ENCODE measurements at places on chromosomes 2 and 18.

GRCh38 chr2:25257032-25257552 lies 84.6 kb downstream of the DNMT3A start:
- no peak for DNase-seq

GRCh38 chr2:214328941-214329340 lies 81.9 kb upstream of the VWC2L start:
- DNase-seq = no peak

DNA sequence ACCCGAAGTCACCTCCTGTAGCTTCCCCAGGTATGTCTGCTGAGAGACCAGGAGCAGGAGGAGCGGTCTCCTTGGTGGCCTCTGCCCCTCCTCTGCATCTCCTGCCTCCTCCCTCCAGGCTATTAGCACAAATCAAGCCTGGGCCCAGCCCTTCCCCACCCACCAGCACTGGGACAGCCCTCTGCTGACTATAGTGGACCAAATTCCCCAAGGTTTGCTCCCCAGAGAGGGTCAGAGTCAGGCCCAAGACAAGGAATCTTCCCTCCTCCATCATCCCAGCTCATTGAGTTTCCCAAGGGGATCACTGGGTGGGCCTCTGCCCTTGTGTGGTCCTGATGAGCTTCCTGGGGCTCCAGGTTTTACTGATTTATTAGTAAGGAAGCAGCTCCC lies 62.1 kb downstream of the EMILIN2 start:
- no peak for DNase-seq

DNA sequence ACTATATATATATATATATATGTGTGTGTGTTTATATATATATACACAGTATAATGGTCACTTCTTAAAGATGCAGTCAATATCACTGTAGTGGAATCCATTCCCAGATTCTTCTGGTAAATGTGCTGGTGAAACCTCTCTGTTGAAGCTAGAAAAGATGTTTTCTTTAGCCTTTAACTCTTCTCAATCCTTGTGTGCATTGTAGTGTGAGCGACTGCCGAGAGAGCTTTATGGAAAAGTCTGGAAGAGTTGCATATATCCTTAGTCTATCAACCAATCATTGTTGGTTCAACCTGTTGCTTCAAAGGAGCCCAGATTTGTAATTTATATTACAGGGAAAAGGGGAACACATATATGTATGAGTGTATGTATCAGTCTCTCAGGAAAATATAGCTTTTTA lies 27.7 kb downstream of the SLC66A3 start:
- no peak for DNase-seq

GRCh38 chr18:58785171-58785805 lies 79.4 kb upstream of the ZNF532 start:
- DNase-seq = no peak

GRCh38 chr2:54176577-54176976 lies 61.2 kb downstream of the ACYP2 start:
- DNase-seq = no peak

- no peak for DNase-seq
Observed at GRCh38 chr2:3641181-3641580, 16.8 kb upstream of the ALLC start.

DNA sequence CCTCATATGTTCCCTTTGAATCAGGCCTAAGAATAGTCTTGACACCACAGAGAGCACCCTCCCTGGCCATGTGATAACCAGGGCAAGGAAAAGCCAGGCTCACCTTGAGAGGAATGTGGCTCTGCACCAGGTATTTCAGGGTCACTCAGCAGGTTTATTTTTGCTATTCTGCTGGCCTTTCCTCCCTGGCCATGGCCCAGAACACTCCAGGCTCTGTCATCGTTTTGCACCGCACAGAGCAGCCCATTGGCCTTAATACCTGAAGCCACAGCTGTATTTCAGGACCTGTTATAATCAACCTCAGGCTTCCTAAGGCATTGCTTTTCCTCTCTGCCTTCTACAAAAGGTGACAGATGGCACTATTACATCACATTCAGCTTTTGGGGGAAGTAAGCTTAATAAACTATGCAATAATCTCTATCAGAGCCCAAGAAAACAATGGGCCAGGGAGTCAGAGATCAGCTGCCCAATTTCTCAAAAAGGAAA lies 668.3 kb downstream of the IRS1 start:
- DNase-seq = no peak

DNA sequence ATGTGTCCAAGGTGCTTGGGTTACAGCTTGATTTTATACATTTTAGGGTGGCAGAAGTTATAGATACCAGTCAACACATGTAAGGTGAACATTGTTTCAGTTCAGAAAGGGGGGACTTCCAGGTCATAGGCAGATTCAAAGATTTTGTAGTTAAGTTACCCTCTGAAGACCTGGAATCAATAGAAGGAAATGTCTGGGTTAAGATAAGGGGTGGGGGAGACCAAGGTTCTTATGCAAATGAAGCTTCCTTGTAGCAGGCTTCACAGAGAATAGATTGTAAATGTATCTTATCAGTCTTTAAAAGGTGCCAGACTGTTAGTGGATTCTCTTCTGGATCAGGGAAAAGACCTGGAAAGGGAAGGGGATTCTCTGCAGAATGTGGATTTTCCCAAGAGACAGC lies 42.4 kb downstream of the BMPR2 start:
- DNase-seq = no peak

DNA sequence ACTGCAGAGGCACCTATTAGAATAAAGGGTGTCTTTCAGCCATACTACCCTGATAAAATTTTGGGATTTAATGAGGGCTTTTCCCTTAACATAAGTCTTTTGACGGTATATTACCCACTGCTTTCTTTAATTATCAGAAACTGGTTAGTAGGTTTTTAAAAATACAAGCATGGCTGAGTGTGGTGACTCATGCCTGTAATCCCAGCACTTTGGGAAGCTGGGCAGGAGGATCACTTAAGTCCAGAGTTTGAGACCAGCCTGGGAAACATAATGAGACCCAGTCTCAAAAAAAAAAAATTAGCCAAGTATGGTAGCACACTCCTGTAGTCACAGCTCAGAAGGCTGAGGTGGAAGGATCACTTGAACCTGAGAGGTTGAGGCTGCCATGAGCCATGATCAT lies 16.1 kb downstream of the CPSF3 start:
- DNase-seq = no peak

- DNase-seq = no peak
Observed at GRCh38 chr2:1907849-1908533, 163.7 kb upstream of the PXDN start.

DNA sequence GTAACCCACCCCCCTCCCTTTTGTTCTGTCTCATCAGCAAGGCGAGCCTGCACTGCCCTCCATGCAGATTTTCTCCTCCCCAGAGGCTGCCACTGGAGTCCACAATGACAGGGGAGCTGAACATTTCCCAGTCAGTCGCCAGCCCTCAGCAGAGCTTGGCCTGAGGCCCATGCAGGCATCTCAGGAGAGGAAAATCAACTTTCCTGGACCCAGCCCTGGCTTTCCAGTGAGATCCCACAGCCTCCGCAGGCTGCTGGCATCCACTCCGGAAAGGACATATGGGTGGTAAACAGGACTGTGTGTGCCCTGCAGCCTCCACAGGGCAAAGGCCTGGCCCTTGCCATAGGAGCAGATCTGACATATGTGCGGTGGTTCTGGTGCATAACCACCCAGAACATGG lies 253.8 kb downstream of the TNS1 start:
- DNase-seq = no peak

GRCh38 chr2:225616372-225616771 lies 216.9 kb downstream of the NYAP2 start:
- no peak for DNase-seq

DNA sequence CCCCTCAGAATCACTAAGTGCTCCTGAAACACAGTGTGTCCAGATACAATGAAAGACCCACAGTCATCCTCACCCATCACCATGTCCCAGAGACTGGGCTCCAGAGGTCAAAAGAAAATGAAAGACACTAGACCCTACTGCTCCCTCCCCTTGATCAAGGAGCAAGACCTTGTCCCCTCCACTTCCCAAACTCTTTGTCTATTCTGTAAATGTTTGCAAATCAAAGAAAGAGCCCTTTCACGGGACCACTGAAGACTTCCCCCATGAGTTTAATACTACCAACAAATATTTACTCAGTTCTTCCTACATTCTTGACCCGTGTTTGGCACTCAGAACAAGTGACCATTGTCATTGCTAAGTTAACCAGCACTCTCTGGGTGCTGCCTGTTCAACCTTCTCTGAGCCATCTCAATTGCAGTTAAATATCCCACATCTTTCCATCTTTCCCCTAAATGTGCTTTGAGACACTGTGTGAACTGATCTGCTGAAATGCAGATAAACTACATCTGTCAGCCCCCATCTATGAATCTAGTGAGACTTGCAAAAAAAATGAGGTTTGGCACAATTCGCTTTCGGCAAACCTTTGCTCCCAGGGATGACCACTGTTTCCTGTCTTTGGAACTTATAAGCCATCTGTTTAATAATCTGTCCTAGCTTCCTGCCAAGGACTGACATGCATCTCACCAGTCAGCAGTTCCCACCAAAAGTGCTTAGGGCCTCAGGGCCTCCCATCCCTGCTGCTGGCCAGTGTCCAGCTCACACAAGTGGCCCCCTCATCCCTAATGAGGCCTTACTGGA lies 170.3 kb downstream of the GFPT1 start:
- DNase-seq = no peak

DNA sequence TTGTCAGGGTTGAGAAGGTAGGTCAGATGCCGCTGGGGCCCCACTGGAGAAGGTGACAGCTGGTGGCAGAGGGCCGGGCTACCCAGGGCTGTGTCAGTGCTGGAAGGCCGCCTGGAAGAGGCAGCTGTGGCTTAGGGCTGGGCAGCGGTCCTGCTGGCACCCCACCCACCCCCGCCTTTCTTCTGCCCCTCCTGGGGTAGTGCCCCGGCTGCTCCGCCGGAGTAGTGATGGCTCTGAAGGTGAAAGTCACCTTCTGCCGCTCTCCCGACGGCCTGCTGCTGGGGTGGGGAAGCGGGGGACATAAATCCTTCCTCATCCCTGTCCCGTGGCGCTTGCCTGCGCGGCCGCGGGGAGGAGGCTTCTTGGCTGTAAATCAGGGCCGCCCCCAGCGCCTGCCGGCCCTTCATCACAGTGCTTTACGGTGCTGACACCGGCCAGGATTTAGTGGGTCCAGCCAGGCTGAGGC lies 332.2 kb downstream of the DYSF start:
- no peak for DNase-seq

DNA sequence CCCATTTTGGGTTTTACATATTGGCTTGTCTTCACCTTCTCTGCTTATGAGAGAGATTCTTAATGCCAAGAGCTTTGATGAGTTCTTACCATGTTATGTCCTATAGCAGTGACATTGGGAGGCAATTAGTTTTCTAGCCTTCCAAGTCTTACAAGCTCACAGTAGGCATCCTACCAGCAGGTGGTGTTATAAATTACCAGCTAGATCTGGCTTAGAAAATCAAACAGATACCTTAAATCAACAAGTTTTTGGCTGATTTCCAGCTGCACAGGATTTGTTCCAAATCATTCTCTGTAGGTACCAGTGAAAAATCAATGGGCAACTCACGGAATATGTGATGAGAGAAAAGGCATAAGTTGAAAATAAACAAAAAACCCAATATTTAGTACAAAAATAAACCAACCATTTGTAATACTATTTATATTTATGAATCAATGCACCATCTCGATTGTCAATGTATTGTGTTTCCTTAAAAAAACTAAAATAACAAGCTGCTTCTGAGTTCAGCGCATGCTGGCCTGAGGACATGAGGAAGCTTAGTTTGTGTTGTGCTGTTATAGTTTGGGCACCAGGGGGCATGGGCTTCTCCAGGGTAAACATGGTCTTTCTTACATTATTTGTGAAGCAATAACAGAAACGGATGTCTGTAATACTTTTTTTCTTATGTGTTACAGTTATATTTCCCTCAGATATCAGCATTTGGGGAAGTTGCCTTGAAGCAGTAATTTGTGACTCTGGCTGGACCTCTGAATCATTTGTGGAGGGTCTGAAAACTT lies 34.1 kb upstream of the NXPH2 start:
- no peak for DNase-seq

DNA sequence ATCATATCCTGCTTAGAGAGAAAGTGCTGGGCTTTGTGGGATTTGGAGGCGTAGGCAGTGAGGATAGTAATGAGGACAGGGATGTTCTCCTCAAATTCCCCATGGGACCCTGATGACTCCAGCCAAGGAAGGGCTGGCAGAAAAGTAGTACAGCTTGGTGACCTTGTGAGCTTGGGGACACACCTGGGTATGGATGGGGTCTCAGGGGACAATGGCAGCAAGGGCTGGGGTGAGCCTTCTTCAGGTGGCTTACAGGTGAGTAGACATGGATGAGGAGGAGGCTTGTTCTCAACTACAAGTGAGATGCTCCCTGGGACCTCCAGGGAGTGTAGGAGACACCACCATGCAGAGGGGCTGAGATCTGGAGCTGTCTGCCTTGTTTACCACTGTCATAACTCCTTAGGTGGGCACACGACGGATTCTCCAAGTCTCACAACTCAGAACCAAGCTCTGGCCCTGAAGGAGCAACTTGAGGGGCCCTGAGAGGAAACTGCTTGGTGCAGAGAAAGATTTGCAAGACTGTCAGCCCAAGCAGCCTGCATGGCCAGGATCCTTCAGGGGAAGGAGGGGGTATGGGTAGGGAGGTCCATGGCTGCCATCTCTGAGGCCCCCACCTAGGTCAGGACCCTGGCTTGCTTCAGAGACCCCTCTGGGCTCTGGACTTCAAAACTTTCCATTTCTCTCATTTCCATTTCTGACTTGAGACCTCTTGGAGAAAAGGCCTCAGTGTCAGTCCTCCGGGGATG lies 262.8 kb downstream of the DYSF start:
- no peak for DNase-seq

DNA sequence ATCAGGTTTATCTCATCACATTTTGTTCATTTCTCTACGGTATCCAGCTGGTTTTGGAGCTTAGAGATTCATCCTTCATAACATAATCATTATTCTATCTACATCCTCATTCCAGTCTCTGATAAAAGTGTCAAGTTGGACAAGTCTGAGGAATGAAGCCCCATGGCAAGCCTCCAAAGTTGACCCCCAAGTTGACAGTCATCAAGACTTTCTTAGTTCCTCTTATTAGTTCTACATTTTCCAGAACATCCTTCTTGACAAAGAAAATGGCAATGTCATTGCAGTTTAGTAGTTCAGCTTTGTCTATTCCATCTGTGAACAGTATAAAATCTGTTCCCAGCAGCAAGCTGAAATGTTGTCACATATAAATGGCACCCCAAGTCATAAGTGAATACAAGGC lies 4.5 kb upstream of the TMSB10 start:
- no peak for DNase-seq

GRCh38 chr2:231800493-231801091 lies 14.3 kb downstream of the COPS7B start:
- no peak for DNase-seq

- no peak for DNase-seq
Observed at GRCh38 chr2:12636837-12637581, 79.7 kb upstream of the TRIB2 start.

GRCh38 chr2:202306034-202306433 lies 40.5 kb downstream of the NOP58 start:
- no peak for DNase-seq

GRCh38 chr2:96233880-96234316 lies 25.3 kb upstream of the STARD7 start:
- DNase-seq = no peak

- no peak for DNase-seq
Observed at GRCh38 chr2:105449076-105449475, 50.2 kb upstream of the FHL2 start.

GRCh38 chr2:207876842-207877535 lies 107.3 kb upstream of the FZD5 start:
- DNase-seq = no peak

Data from stimulated activated CD8-positive, alpha-beta memory T cell treated with anti-CD3 and anti-CD28 coated beads, Interleukin-7, amount 100 ng/mL, for 24 hours (primary cell).